ENCODE measurements at places on chromosomes 5 and 9.

DNA sequence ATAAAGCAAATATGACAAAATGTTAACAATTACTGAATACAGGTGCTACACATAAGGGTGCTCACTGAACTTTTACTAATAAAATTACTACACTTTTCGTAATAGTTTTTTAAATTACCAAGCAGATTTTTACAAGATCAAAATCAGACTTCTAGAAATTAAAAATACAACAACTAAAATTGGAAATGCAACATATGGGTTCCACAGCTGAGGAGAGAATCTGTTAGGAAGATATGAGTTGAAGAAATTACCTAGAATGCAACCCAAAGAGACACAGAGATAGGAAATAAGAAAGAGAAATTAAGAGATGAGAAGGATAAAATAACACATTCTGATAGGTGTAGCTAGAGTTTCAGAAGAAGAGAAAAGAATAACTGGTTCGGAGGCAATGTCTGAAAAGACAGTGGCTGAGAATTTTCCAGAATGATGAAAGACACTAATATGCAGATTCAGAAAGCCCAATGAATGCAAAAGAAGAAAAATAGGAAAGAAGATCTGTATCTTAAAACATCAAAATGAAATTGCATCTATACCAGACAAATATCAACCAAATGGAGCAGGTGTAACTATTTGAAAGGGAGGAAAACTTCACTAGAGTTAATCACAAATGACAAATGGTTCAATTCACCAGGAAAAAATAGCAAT is 95.8 kb downstream of the MAPKAP1 start:
- no peak for DNase-seq

- DNase-seq: no peak
Observed at GRCh38 chr5:68406767-68407241, 191.2 kb downstream of the PIK3R1 start.

- DNase-seq: no peak
Observed at GRCh38 chr9:118652258-118652657, 717.0 kb downstream of the BRINP1 start.

GRCh38 chr5:93608855-93609254 is 25.8 kb downstream of the NR2F1 start:
- DNase-seq: no peak
